ENCODE measurements at places on chromosomes 4 and X.

DNA sequence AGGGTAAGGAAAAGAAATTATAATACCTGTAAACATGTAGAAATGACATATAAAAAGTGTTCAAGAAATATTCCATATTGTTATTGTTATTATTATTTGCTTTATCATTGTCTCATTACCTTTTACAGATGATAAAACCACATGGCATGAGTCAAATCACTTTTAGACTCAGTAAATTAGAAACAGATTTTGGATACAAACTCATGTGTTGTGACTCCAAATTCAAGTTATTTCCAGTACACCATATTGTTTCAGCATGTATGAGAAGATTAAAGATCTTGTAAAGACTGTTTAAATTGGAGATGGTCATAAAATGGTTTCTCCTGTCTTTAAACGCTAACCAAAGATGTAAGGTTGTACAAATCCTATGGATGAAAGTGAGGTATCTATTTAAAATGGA, 18.1 kb downstream of the PPP1R2C start:
- no peak for DNase-seq

DNA sequence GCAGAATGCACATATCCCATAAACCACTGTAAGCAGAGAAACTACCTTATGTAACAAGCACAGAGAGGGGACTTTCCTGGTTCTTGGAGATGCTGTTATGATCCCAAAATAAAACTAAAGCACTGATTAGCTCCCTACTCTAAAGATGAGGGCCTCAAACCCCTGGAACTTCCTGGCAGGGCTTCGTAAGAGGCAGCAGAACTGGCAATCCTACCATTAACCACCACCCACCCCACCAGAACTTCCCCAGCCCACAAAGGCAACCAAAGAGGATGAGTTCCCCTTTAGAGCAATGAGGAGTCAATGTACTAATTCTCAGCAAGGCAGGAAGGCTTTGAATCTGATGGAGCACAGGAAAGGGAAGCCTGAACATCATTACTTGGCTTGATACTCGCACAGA, 436.5 kb upstream of the FRG1 start:
- no peak for DNase-seq

DNA sequence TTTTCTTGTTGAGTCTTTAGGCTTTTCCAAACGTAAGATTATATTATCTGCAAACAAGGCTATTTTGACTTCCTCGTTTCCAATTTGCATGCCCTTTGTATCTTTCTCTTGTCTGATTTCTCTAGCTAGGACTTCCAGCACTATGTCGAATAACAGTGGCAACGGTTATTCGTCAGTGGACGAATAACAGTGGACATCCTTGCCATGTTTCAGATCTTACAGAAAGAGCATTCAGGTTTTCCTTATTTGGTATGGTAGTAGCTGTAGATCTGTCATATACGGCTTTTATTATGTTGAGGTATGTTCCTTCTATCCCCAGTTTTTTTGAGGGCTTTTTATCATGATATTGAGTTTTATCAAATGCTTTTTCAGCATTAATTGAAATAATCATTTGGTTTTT, 634.6 kb upstream of the ADGRL3 start:
- no peak for DNase-seq

DNA sequence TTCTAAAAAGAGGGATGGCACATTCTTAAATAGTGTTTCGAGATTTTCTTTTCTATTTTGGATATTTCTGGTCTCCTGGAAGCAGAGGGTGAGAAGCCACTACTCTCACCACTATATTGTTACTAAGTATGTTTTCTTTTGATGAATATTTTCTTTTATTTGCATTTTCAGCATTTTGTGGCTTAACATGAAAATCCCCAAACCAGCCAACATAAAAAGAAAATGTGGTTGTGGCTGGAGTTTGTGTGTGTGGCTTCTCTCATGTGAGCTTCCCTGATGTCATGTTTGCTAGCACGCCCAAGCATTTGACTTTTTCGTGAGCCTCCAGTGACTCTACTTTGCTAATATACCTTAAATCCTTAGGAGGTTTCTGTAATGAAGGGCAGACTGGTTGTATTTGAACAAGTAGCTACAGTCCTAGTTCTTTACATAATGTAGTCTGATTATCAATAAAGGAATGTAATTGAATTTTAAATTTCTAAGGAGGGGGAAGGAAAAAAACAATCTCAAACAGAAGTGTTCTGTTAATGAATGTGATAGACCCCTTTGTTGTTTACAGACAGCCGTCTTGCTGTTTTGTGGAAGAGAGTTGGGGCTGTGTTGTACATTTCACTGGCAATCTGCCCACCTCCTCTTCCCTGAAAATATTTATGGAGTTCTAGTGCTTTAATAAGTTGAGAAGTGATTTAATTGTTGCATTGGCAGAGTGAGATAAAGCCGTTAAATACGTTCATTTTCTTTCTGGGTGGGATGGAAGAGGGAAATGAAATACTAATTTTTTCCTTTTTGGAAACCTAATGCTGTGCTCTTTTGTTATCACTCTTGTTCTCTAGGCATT, 114.6 kb downstream of the ARHGAP10 start:
- peak; percentile 20 for DNase-seq
